G401 (cell line): ENCODE measurements at places on chromosomes 2 and 18. TPM values are rescaled to one million over a fixed set of nuclear protein-coding genes. Genes with fewer than 3 reads are reported as not detected.

DNA sequence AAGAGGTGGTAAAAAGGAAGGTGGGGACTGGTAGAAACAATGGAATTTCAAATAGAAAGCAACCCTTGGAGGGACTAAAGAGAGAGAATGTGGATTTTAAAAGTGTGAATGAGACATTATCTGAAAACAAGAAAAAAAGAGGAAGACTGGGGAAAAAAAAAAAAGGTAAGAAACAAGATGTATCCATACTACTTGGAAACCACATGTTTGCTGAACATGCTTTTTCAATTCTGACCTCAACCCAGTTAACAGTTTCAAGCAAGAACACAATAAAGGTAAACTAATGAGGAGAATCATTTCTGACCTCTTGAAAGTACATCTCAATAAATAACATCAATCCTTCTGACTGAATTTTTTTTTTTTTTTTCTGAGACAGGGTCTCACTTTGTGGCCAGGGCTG lies 2.6 kb downstream of the FARSB start:
- DNase-seq: no peak

GRCh38 chr2:54092940-54093339 lies 22.5 kb upstream of the ACYP2 start:
- DNase-seq: no peak

DNA sequence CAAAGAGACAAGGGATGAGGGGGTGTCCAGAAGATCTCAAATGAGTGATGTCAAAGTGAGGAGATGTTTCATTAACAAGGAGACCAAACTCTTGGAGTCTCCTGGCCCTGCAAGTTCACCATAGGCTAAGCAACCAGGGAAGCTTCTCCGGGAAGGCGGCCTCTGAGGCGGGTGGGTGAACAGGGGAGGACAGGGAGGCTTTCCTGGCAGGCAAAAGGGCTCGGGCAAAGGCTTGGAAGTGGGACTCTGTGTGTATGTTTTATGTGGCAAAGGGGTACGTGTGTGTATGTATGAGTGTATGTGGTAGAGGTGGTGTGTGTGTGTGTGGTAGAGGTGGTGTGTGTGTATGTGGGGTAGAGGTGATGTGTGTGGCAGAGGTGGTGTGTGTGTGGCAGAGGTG lies 163.9 kb downstream of the DYSF start:
- DNase-seq: no peak

DNA sequence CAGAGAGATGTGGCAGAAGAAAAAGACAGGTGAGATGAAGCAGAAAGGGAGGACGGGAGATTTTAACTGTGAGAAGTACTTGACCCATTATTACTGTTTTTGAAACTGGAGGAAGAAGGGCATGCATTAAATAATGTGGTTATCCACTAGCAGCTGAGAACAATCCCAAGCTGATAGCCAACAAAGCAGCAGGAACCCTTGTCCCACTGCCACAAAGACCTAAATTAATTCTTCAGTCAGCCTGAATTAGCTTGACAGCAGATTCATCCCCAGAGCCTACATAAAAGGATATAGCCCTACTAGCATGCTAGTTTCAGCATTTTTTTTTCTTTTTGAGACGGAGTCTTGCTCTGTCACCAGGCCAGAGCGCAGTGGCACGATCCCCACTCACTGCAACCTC lies 19.5 kb upstream of the REG3A start:
- DNase-seq: no peak

GRCh38 chr18:5980721-5981120 lies 85.4 kb upstream of the TMEM200C start:
- no peak for DNase-seq

GRCh38 chr2:105517814-105518705 lies 119.2 kb upstream of the FHL2 start:
- DNase-seq: peak; percentile 86

DNA sequence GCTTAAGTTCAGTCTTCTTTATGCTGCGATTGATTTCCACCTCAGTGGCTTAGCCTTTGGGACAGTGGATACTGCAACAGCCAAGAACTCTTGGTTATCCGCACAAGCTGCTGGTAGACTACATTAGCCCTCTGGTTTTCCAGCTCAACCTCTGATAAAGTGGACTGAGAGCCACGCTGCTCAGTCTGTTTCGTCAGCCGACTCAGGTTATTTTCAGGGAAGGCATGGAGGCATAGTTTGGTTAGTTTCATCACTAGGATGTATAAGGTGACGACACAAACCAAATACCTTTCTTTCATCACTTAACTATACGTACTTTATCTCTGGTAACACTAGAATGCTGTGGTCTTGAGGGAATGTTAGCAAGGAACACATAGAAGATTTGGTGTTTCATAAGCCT lies 14.2 kb downstream of the CD8A start:
- DNase-seq: no peak

- DNase-seq: no peak
Measured at GRCh38 chr2:99150706-99151105, 4.0 kb downstream of the TSGA10 start.

GRCh38 chr2:188452084-188452483 lies 160.4 kb downstream of the GULP1 start:
- no peak for DNase-seq

- DNase-seq: no peak
Measured at GRCh38 chr2:225434014-225434413, 34.5 kb downstream of the NYAP2 start.

DNA sequence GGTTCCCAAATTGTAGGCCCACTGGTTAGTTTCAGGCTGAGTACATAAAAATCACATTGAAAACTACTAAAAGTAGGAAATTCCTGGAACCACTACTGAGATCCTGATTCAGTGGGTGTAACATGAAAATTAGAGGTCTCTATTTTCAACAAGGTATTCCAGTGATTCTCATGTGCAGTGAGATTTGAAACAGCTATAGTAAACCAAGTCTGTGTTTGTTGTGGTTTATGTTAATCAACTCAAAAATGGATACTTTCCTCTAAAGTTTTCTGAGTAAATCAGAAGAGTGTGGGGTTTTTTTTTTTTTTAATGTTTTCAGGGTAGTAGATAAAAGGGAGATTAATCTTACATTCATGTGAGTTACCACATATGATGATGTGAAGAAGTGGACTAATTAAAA lies 42.4 kb upstream of the LIMS1 start:
- DNase-seq: no peak

DNA sequence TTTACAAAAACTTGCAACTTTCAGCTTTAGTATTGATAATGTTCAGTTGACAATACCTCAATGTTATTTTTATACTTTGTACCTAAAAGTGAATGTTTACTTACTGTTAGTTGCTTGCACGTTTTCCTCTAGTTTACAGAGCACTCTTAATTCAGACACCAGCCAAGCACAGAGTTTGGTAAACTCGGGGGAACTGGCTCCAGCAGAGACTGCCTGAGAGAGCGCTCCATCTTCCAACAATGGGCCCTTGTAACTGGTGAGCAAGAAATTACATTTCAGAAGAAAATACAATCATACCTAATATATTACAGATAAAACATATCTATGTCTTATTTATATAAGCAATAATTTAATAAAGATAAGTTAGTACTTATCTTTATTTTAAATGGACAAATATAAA lies 3.7 kb downstream of the FAM98A start:
- no peak for DNase-seq

- DNase-seq: no peak
Measured at GRCh38 chr2:62660582-62661262, 44.8 kb upstream of the EHBP1 start.

- DNase-seq: no peak
Measured at GRCh38 chr2:239717706-239718105, 307.4 kb downstream of the NDUFA10 start.

GRCh38 chr18:6659963-6660725 lies 69.4 kb upstream of the ARHGAP28 start:
- no peak for DNase-seq

GRCh38 chr2:52288596-52288995 lies 1256.7 kb upstream of the NRXN1 start:
- no peak for DNase-seq

- DNase-seq: no peak
Measured at GRCh38 chr2:100623033-100623715, 60.4 kb downstream of the PDCL3 start.

- no peak for DNase-seq
Measured at GRCh38 chr2:168650781-168651180, 151.7 kb upstream of the NOSTRIN start.

DNA sequence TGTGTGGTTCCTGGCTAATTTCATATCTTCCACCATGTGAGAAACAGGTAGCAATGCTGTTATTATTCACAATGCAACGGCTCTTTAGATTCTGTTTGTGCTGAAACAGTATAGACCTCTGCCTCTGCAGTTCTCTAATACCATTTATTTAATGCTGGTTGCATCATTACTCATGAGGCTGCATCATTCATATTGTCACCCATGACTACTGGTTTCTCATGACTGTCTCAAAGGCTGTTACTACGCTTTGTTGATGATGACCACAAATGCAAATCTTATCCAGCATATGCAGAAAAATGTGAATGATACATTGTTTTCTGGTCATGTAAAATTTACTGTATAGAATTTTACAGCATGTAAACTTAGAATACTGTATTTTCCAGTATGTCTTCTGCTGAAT lies 22.5 kb downstream of the CAVIN2 start:
- no peak for DNase-seq

DNA sequence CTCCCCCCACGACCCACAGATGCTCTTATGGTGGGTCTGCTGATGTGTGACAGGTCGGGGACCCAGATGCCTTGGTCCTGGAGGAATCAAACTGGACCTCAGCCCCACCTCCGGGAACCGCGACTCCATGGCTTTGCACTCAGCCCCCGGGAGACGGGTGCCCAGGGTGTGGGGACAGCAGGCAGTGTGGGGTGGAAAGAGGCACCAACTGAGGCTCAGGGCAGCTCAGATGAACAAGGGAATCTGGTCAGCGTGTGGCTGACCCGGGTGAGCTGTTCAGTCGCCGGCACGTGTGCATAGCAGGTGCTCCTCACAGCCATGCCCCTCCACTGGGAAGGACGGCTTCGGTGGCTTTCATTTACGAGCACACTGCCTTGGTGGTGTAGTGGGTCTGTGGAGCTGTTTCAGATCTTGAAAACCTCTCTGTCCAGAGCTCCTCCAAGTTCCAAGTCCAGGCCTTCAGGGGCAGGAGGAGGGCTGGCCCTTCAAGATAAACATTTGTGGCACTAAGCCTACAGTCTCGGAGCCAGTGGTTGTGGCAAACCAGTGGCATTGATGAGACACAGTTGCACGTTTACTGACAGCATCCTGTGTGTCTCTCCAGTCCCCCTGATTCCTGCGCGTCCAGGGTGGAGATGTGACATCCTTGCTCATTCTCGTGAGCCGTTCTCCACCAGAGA lies 471.2 kb upstream of the HS6ST1 start:
- DNase-seq: no peak

DNA sequence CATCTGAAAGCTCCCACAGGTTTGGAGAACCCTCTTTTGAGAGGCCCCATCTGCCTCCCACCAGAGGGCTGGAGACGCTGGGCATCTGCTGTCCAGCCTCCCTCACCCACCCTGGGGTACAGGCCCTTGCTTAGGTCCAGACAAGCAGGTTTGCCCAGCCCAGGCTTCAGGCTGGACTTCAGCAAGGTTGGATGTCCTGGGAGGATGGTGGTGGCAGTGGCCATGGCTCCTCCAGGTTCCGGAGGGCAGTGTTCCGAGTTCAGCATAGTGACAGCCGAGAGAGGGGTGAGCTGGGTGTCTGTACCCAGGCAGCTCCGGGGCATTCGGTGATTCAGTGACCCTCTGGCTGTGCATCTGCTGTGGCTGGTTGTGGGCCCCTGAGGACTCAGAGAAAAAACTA lies 58.2 kb upstream of the HDAC4 start:
- no peak for DNase-seq

GKN2 gene
- total RNA-seq: not detected in 2 replicates

SERPINB11 gene
- not detected in 2 replicates for total RNA-seq

KCNG2 gene
- 3.8 and 8.6 TPM in 2 replicates for total RNA-seq

TLX2 gene
- total RNA-seq: not detected in 2 replicates

CD8A gene
- total RNA-seq: 0.14 and 0.86 TPM in 2 replicates

CIDEA gene
- not detected in 2 replicates for total RNA-seq

CGREF1 gene
- 1.3 and 11.3 TPM in 2 replicates for total RNA-seq

IL1RN gene
- total RNA-seq: not detected in 2 replicates

CNDP1 gene
- total RNA-seq: not detected in 2 replicates

ZBTB7C gene
- total RNA-seq: not detected in 2 replicates

CRYGC gene
- total RNA-seq: 7.2 and 9.0 TPM in 2 replicates
